IMR-90 (cell line): ENCODE measurements at places on chromosomes 12 and 14. TPM values are rescaled to one million over a fixed set of nuclear protein-coding genes. Genes with fewer than 3 reads are reported as not detected.
A peak's percentile ranks its signal among the peaks of the same experiment; 100 is the strongest.

- H3K27me3 ChIP-seq, result no peaks in the 10 kb centered on the region
- no peak for DNase-seq
- peak overlapping the region; percentile 35 for H3K27ac ChIP-seq
- peaks cover 15% of the 10 kb centered on the region for H3K4me1 ChIP-seq
These were observed 2.3 kb downstream of the DGKA start for GRCh38 chr12:55933169-55933798.

The ALX1 gene
- not detected in 2 replicates for total RNA-seq

The TBC1D30 gene
- total RNA-seq, result 0.18 and 0.28 TPM in 2 replicates

- peaks cover 5% of the 10 kb centered on the region for H3K27me3 ChIP-seq
- H3K36me3 ChIP-seq, result no peaks in the 10 kb centered on the region
- peak overlapping the region; percentile 42 for H3K4me3 ChIP-seq
These were observed 414 bp upstream of the ANKS1B start for GRCh38 chr12:99985129-99985570.

DNA sequence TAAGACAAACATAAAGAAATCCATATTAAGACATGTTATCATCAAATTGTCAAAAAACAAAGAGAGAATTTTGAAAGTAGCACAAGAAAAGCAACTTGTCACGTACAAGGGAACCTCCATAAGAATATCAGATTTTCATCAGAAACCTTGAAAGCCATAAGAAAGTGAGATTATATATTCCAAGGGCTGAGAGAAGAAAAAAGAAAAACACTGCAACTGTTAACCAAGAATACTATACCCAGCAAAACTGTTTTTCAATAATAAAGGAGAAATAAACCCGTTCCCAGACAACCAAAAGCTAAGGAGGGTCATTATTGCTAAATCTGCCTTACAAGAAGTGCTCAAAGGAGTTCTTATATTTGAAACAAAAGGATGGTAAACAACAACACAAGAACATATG lies 94.7 kb upstream of the TSPAN8 start:
- no peaks in the 10 kb centered on the region for H3K27me3 ChIP-seq
- H3K27ac ChIP-seq, result no peak overlapping the region
- no peak overlapping the region for H3K4me3 ChIP-seq
- no peak for DNase-seq
- no peaks in the 10 kb centered on the region for H3K36me3 ChIP-seq

- peaks cover 38% of the 10 kb centered on the region for H3K36me3 ChIP-seq
- H3K27me3 ChIP-seq, result no peaks in the 10 kb centered on the region
- no peaks in the 10 kb centered on the region for H3K4me1 ChIP-seq
- no peak for DNase-seq
- no peak overlapping the region for H3K27ac ChIP-seq
- no peak overlapping the region for H3K4me3 ChIP-seq
These were observed 54.5 kb upstream of the MMP17 start for GRCh38 chr12:131773582-131774221.
